ENCODE measurements at places on chromosomes 2 and 18.

DNA sequence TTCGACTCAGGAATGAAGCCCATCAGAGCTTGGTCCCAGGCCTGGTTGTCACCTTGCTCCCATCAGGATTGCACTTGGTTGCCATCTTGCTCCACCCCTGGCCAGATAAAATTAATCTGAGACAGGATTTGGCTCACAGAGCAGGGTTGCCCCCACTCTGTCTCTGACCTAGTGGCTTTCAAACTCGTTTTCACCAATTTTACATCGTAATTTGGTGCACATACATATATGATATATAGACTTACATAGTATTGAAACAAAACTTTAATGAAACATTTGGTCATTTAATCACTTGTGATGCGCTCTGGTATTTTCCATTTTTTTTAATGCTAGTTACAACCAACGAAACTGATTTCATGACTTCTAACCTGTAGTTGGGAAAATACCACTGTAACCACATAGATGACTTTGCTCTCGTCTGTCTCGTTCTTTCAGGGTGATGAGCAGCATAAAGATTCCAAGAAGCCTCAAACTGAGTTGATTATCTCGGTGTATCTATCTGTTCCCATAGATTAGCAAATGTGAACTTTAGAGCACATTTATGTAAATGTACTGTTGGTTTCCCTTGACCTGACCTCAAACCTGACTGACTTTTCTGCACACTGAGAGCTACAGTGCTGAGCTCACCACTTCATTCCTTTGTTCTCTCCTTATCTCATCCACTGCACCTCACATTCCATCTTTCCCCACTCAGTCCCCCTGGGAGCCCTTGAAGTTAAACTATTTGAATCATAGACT is 30.5 kb upstream of the PLB1 start:
- DNase-seq: no peak

DNA sequence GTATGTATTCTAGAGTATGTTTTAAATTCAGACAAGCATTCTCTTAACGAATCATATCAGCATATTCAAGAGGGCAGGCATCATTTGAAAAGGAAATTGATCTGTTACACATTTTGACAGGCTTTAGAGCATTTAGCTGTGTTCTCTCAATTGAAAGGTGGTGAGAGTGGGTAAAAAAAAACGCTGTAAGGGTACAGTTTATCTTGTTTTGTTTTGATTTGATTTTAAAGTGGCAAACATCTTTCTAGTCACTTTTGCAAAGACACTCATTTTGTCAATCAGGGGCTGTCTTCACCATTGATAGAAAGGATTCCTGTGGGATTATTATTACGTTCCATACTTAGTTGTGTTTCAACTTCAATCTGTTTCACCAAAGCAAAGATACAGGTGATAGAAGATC is 2.2 kb downstream of the CDH19 start:
- DNase-seq: no peak

GRCh38 chr2:54275541-54275940 is 19.5 kb upstream of the TSPYL6 start:
- peak; percentile 25 for DNase-seq

DNA sequence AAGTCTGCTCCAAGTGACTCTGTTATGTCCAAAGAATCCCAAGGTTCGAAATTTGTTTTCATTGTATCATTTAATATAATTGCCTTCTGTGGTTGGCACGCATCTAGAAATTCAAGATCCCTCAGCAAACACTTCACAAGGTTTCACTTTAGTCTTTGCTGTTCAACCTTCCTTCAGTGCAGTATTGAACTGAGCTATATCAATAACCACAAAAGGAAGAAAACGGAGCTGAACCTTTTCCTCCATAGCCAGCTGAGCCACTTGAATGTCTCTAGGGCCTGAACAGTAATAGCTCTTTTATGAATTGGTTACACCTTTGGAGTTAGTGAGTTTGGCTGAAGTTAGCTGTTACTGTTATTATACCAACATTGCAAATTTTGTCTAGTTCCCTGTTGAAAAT is 357.7 kb upstream of the HNRNPA3 start:
- DNase-seq: no peak

- no peak for DNase-seq
Observed at GRCh38 chr18:48740068-48740440, 201.2 kb downstream of the CTIF start.

- no peak for DNase-seq
Observed at GRCh38 chr2:30074023-30074422, 72.8 kb upstream of the YPEL5 start.

- DNase-seq: peak; percentile 59
Observed at GRCh38 chr2:190469771-190470170, 61.6 kb downstream of the MFSD6 start.

GRCh38 chr18:12336887-12337286 is 28.8 kb downstream of the TUBB6 start:
- peak; percentile 89 for DNase-seq

DNA sequence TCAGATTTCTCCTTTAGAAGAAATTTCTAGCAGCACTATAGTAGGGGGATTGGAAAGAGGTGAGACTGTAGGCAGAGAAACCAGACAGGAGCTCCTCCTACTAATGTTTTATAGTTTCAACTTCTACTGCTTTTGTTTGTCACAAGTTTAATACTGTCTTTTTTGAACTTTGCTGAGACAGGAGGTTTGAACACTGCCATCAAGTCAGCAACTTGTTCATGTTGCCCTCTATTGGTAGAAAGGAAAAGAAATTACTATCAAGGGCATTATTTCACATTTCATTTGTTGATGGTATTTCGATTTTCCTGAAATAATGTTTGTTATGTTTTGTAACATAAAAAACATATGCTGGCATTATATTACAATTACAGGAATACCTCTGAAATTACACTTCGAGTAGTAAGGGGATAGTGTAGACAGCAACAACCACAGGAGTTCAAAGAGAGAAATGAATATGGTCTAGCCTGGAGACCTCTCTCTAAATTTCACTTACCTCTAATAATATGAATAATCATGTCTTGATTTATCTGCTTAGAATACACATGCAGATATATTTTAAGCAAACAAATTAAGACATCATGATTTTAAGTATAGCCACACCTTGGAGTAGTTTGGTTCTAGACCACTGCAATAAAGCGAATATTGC is 12.4 kb upstream of the CCDC88A start:
- peak; percentile 41 for DNase-seq

DNA sequence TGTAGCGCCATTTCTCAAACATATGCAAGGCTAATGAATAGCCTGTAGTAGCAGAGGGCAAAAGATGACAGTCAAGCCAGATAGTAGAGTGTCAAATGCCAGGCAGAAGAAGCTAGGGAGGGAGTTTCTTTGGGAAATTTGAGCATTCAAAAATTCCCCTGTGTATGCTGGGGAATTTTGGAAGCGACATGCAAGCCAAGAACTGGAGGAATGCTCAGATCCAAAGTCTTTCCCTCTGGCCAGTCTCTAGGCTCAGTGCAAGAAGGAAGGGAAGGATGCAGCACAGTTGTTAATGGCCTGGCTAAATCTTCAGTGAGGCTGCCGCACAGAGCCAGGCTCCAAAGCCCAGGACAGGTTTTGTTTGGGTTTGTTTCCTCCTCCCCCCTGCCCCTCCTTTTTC is 59.9 kb downstream of the ATP9B start:
- DNase-seq: no peak

DNA sequence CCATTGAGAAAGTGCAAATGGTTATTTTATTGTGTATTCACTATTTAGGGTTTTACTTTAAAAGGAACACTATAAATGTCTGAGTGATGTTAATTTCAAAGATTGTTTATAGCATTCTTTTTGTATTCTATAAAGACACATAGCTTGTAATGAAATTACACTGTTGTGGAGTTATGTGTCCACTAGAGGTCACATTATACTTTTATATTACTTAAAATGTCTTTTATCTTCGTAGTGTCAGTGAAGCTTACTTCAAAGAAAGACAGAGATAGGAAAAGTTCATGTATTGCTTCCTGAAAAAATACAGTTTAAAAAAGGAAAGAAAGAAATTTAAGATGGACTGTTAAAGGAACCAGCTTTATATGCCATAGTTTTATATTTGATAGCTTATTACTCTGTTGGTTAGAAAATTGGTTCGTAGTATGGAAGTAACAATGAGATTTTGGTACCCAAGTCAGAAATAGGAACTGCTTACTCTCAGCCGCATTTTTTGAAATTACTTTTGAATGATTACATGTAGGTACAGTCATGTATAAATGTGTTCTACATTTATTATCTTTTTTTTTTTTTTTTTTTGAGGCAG is 20.5 kb downstream of the APLF start:
- peak; percentile 29 for DNase-seq

DNA sequence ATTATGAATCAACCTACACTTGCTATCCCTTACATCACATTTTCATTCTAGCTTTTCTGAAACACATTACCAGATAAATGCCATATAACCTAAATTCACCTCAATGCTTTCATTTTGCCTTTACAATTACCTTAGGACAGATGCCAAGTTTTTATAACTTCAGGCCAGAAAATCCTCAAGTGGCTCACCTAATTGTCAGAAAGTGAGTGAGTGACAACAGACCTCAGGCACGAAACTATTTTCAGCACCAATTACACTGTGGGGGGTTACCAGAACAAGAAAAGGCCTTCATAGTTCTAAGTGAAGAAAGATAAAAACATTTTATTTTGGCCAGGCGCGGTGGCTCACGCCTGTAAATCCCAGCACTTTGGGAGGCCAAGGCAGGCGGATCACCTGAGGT is 52.3 kb upstream of the ST8SIA5 start:
- DNase-seq: no peak

DNA sequence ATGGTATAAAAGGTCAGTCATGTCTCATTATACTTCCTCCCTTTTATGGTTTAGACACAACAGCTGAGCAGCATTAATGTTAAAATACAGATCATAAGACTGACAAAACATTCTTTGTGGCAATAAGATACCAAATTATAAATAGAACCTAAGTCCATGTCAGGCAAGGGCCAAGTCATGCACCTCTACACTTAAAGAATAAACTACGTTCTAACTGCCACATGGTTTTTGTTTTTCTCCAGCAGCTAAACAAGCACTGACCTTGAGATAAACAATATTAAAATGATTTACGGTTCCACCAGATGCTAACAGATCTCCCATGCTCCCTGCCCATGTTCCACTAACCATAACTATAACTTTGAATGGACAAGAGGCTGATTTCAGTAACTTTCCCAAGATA is 368.6 kb upstream of the TFPI start:
- no peak for DNase-seq

- no peak for DNase-seq
Observed at GRCh38 chr2:109655287-109655686, 41.1 kb downstream of the SOWAHC start.

DNA sequence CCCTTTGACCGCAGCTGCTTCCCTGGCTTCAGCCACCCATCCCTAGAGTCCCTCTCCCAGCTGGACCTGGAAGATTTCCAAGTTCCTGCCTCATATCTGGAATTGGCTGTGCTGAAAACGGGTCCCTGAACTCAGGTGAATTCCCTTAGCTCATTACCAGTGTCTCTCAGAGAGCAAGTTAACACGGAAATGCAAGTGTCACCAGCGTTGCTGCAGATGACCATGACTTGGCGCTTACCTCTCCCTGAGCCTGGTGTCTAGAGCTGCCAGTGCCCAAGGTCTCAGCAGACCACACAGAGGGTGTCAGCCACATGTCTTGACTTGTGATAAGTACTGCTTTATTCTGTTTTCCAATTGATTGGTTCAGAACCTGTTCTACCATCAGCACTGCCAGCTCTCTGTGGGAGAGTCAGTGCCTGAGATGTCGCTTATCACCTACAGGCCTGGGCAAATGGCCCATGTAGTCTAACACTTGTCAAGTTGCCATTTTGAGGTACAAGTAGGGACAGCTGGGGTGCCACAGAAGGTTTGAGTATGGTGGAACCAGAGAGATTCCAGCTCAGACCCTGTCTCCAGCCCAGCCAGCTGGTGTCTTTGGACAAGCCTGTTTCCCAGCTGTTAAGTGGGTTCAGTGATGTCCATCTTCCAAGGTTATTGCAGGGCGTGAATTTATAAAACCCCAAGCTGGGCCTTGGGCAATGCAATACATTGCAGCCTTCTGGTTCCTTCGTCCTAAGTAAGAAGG is 48.7 kb downstream of the LYPD1 start:
- DNase-seq: no peak

DNA sequence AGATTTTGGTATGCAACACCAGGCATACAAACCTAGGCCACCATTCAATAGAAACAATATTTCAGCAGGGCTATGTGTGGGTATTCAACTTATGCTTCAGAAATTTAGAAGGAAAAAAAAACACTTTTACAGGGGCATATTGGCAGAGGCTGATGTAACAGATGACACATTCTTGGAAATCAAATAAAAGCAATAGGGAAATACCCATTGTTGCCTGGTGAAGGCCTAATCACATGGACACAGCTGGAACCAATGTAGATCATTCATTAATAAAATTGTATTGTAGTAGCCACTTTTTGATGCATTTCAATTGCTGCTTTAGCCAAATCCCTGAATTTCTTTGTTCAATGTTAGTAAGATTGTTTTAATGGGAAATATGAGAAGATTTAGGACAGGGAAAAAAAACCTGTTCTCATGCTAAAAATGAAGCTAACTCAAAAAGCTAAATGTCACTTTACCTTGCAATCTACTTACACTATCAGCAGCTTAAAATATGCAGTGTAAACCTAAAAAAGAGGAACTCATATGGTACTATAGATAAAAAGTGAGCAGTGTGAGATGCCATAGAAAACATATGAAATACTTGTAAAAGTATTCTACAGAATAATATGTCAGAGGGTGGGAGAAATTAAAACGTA is 289.4 kb downstream of the ZEB2 start:
- peak; percentile 37 for DNase-seq

DNA sequence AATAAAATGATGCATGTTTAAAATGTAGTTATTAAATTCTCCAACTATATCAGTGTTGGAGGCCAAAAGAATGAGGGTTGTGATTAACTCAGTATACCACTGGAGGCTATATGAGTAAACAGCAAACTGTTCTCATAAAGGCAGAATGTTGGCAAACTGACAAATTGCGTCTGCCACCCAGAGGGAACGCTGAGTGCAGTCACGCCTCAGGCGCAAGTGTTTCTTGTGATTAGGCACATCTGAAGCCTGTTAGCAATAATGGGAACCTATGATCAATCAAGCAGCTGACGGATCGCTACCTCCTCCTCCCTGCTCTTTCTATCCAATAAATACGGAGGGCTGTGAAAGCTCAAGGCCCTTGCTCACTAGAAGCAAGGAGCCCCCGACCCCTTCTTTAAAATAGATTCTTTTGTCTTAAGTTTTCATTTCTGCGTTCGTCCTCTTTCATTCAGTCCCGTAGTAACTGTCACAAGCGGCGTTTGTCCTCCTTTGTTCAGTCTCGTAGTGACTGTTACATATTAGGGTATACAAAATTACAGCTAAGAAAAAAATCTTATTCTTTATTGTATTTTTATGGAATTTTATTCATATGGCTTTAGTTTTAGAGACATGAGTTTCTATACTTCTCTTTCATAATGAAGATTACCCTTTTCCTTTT is 16.3 kb upstream of the RMND5A start:
- peak; percentile 78 for DNase-seq

- DNase-seq: peak; percentile 34
Observed at GRCh38 chr2:11177871-11178690, 22.8 kb downstream of the SLC66A3 start.

- no peak for DNase-seq
Observed at GRCh38 chr2:238745997-238746396, 101.9 kb upstream of the TWIST2 start.

- DNase-seq: no peak
Observed at GRCh38 chr2:168392024-168392423, 64.0 kb upstream of the CERS6 start.

All from fibroblast of skin of right biceps (primary cell).